ENCODE measurements at places on chromosomes 7 and 10.
A peak's percentile ranks its signal among the peaks of the same experiment; 100 is the strongest.

DNA sequence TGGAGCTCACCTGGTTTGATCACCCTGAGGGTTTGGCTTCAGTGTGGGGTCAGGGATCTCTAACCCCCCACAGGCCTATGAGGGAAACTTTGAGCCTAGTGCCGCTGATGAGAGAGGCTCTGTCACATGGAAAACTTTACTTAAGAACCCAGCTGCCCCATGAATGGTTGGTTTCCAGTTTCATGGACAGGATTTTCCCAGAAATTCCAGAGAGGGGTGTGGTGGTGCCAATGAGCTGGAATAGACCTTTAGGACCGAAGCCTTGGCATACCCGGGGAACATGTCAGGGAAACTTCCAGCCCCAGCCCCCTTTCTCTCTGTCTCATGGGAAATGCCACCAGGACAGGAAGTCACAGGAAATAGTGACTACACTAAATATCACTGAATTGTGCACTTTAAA lies 36.9 kb downstream of the AKR1B1 start:
- no peak for DNase-seq

GRCh38 chr10:114024876-114025610 lies 18.6 kb upstream of the ADRB1 start:
- no peak for DNase-seq

- no peak for DNase-seq
Observed at GRCh38 chr7:74617180-74617744, 40.3 kb upstream of the GTF2I start.

DNA sequence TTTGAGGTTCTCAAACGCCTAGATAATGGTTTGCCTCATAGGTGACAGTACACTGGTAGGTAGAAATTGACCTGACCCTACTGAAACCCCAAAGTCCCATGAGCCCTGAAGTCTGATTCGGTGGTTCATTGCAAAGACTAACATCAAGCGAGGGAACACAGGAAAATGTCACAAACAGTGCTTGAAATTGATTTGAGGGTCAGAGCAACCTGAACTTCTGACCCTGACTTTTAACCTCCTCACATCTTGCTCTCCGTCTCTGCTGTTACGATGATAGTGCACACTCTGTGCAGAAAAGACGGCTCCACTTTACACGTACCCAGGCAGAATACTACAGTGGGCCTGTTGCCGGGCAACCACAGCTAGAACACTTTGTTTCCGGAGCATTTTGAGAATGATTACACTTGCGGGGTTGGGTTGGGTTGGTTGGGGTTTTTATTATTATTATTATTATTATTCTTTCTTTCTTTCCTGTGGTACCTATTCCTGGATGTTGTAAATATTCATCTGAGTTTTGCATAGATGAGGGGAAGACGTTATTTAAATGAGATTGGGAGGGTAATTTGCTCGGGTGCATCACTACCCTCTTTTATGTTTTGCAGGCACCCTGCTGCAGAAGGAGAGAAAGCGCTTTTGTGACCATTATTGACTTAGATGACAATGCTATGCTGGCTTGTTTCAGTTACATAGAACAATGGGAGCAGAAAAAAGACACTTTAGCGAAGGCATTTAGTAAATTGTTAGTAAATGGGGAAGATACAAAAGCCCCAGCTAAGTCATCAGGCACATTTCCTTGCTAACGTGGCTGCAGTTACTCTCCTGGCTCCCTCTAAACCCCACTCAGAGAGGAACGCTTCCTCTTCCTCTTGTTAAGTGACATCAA lies 438.1 kb upstream of the NRP1 start:
- DNase-seq: no peak

- peak; percentile 91 for DNase-seq
Observed at GRCh38 chr10:122112625-122113160, 123.7 kb downstream of the TACC2 start.

Measured in pulmonary artery endothelial cell (primary cell).